ENCODE measurements at places on chromosomes 6 and 20. TPM values are rescaled to one million over a fixed set of nuclear protein-coding genes. Genes with fewer than 3 reads are reported as not detected.
A peak's percentile ranks its signal among the peaks of the same experiment; 100 is the strongest.

GRCh38 chr20:24289737-24290481, 179.5 kb upstream of the SYNDIG1 start:
- no peak for DNase-seq

Gene TMEM181
- total RNA-seq = 14.9 TPM

DNA sequence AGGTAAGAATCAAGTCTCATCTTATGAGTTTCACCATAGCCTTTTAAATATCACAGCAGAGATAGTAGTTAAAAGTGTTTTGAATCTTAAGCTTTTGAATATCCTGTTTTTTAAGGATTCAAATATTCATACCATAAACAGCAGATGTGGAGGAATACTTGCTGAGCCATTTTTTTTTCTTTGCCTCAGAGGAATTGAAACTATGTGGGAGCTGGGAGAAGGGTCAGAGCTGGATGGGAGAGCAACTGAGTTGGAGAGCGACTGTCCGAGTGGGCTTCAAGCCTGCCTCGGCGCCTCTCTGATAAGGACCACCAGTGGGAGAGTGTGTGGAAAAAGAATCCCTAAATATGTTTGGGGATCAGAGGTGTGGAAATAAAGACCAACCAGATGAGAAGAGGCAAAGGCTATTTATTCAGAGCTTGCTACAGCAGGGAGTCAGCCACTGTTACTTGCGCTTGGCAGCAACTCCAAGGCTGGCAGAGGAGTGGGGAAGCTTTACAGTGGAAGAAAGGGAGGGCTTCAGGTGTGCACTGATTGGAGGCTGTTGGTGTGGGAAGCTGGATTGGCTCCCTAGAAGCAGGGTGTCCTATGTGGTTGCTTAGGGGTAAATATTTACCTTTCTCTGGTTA, 34.3 kb upstream of the MCUR1 start:
- DNase-seq = no peak

Gene CD83
- total RNA-seq = 3.6 TPM

- DNase-seq = no peak
These were observed 34.8 kb upstream of the NCOA3 start for GRCh38 chr20:47466704-47467459.

DNA sequence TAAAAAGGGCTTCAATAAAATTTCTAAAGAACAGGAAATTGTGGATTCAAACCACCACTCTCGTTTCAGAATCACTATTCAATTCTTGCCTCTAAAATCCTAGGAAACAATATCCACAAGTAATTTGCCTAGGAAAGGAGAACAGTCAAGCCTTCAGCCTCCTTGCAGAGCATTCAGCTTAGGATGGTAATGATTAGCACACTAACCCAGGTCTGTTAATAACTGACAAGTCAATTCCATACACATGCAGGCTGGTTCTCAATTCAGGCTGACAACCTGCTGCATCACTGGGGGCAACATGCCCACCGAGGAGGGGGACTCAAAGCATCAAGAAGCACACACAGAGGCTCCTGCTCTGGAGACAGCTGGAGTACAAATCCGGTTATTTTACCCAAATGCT, 57.6 kb downstream of the GMDS start:
- DNase-seq = no peak

DNA sequence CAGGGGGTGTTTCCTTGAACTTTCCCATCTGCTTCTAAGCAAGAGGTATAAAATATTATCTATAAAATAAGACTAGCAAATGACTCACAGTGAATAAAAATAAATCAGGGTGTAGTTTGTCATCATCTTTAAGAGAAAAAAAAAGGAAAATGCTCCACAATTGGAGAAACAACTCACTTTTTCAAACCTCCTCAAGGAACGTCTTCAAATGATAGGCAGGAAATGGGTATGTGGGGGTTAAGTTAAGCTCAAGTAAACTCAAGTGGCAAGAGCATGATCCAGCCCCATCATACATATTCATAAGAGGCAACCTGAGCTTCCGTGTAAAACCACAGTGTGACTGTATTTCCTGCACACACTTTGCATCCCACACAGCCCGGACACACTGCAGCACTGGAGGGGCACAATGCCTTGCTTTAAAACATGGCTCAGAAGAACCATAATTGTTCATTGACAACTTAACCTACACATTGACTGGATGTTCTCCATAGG, 58.5 kb upstream of the CEP85L start:
- peak; percentile 82 for DNase-seq

DNA sequence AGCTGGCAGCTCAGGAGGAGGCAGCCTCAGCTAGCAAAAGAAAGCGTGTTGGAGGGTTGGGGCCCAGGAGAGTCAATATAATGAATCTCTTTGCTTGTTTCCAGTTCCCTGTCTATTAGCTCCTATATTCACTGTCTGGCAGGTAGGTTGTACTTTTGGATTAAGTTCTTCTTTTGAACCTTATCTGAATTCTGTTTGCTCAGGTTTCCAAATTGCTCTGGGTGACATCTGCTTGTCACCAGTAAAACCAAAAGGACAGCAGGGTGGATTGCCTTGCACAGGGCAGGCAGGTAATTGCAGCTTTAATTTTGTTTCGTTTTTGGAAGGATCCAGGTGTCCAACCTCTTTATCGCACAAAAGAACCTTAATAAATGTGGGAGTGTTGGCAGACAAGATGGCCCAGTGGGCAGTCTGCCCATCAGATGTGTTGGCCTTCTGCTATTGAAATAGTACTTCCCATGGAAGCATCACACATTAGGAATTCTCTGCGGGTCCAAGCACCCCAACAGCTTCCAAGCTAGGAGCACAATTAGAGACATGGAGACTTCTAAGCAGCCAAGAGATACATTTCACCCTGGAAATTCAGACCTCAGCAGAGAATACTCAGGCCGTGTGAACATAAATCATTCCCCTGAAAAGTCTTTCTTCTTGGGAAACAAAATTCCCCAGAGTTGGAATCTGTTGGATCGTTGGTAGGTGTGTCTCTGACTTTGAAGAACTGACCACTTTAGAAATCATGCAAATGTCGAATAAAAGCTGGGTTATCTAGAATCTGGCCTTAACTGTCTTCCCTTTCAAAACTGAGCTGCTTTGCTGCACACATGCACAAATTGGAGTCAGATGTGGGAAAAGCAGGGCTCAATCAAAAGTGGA, 286.9 kb upstream of the BMP2 start:
- DNase-seq = no peak

GRCh38 chr6:168862346-168862980, 391.2 kb downstream of the THBS2 start:
- no peak for DNase-seq

DNA sequence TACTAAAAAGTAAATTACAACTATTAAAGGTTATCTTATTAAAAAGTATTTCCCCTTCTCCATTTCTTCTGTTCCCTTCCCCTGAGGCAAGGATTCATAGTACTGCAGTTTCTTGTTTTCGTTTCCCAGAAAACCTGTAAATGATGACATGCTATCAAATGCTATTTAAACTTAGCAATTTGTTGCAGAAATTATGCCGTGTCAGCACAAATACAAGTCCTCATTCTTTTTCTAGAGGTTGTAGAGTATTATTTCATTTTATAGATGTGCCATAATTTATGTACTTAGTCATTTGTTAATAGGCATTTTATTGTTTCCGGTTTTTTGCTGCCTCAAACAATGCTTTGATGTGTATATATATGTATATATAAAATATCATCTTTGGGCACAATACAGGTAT, 268.4 kb downstream of the PLCB1 start:
- DNase-seq = no peak

Gene STAU1
- total RNA-seq = 127 TPM

GRCh38 chr6:43801495-43802181, 31.6 kb downstream of the VEGFA start:
- no peak for DNase-seq

- no peak for DNase-seq
These were observed 736.1 kb downstream of the DOK5 start for GRCh38 chr20:55211481-55211880.

Gene PNLDC1
- total RNA-seq = 0.20 TPM

GRCh38 chr6:170139531-170139930, 151.3 kb downstream of the DLL1 start:
- no peak for DNase-seq

Gene EYA2
- not detected for total RNA-seq

DNA sequence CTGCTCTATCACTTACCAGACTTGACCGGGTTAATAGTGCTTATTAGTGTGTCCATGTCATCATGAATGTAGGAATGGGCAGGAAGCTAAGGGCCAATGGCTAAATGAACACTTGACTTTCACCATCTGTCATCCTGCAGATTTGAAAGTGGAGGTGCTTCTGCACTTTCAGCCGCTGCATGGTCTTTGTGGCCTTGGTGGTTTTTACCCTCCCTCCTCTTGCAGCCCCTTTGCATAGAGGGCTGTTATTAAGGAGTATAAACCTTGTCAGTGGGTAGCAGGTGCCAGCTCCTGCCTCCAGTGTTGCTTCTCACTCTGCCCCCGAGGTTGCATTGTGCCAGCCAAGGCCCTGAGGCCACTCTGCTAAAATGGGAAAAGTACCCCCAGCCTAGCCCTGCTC, 122.2 kb upstream of the TNFAIP3 start:
- DNase-seq = no peak

DNA sequence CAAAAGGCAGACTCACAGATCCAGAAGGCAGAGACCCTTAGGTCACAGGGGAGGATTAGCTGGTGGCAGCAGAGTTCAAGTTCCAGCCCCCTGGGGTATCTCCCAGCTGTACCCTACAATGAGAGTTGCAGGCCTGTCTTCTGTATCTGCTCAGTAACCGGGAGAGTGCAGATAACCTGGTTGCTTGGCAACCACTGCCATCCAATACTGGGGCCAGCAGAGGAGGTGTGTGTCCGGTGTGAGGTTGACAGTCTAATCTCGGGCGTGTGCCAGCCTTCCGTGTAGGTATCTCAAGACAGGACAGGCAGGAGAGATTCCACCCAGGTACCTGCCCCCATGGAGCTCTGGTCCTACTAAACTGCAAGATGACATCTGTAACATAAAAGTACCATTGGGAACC, 56.6 kb upstream of the TBC1D7 start:
- no peak for DNase-seq

Gene SFTA2
- 0.72 TPM for total RNA-seq

Gene ZC3H12D
- not detected for total RNA-seq

- no peak for DNase-seq
These were observed 47.3 kb upstream of the LRFN2 start for GRCh38 chr6:40634429-40634828.

GRCh38 chr6:42383421-42384205, 68.1 kb downstream of the TRERF1 start:
- DNase-seq = no peak

Gene TCP11
- total RNA-seq = not detected

DNA sequence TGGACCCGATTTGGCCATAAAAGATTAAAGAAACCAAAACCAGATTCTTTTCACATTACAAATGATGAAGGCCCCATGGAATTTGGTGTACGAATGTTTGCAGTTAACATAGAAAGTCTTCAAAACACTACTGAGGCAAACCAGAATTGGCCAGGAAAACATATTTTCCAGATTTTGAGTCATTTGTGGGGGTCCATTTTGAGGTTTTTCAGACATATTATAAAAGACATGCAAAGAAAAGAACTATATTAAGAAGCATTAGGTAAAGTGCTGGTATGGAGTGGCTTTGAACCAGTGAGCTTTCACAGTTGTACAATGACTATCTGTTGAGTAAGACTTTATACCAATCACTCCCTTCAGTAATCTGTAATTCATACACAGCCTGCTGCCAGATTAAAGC, 168.9 kb upstream of the COL21A1 start:
- no peak for DNase-seq
